Activated naive CD8-positive, alpha-beta T cell treated with anti-CD3 and anti-CD28 coated beads for 36 hours (primary cell): ENCODE measurements at places on chromosomes 2 and 18.

DNA sequence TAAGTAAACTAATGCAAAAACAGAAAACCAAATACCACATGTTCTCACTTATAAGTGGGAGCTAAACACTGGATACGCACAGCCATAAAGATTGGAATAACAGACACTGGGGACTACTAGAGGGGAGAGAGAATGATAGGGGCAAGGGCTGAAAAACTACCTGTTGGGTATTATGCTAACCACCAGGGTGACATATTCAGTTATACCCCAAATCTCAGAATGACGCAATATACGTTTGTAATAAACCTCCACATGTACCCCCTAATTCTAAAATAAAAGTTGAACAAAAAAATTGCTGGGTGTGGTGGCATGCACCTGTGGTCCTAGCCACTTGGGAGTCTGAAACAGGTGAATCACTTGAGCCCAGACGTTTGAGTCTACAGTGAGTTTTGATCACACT lies 157.2 kb downstream of the EXOC6B start:
- H3K27me3 ChIP-seq = no peaks in the 10 kb centered on the region
- H3K4me1 ChIP-seq = no peaks in the 10 kb centered on the region
- no peak overlapping the region for H3K27ac ChIP-seq
- H3K36me3 ChIP-seq = peaks cover 53% of the 10 kb centered on the region

DNA sequence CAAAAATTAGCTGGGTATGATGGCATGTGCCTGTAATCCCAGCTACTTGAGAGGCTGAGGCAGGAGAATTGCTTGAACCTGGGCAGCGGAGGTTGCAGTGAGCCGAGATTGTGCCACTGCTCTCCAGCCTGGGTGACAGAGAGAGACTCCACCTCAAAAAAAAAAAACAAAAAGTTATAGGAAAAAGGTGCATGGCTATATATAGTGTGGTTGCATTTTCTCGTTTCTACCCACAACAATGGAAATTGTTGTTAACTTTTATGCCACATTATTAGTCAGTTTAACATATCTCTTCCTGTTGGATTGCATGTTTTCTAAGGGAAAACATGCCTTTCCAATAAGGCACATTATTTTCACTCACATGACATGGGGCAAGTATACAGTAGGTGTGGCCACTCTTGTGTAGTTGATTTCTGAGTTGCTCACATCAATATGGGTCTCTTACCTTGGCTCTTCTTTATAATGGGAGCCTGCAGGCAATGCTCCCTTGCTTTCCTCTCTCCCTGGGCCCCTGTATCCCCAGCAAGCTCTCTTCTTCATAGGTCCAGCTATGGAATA lies 610.0 kb downstream of the RNF144A start:
- H3K27ac ChIP-seq = peak overlapping the region; percentile 66
- H3K4me1 ChIP-seq = peaks cover 54% of the 10 kb centered on the region
- DNase-seq = no peak
- H3K36me3 ChIP-seq = peaks cover 82% of the 10 kb centered on the region
- H3K27me3 ChIP-seq = no peaks in the 10 kb centered on the region

GRCh38 chr2:101790416-101790815 lies 92.9 kb downstream of the MAP4K4 start:
- H3K36me3 ChIP-seq = peaks cover 19% of the 10 kb centered on the region
- no peak for DNase-seq
- H3K4me3 ChIP-seq = no peak overlapping the region
- no peak overlapping the region for H3K27ac ChIP-seq
- no peaks in the 10 kb centered on the region for H3K27me3 ChIP-seq

DNA sequence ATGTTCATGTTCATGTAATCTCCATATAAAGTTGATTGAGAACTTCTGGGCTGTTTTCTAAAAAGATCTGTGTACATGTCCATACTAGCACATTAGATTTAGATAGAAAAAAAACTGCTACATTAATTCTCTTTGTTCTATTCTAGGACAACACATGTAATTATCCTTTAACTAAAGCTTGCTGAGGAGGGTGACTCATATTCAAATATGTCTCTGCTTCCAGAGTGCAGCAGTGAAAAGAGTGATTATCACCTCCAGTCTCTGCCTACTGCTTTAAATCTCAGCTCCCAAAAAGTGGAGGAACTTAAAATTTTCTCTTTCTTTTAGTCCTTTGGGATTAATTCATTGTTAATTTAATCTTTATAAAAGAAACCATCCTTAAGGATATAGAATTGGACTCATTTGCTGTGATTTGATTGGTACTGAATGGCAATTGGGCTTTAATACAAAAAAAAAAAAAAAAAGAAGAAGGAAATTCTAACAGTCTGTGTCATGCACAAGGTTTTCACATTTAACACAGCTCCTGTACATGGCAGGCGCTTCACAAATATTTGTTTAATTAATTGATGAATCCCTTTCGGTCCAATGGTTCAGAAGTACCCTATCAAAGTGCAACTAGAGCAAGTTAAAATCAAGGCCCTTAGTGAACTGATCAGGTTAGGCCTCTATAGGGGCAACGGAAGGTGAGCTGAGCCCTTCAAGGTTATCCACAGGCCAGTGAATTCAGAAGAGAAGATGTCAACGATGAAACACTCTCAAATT lies 214.0 kb upstream of the KCNJ3 start:
- no peak overlapping the region for H3K4me3 ChIP-seq
- DNase-seq = no peak
- no peaks in the 10 kb centered on the region for H3K27me3 ChIP-seq
- H3K36me3 ChIP-seq = no peaks in the 10 kb centered on the region

GRCh38 chr2:67159929-67160328 lies 237.2 kb upstream of the ETAA1 start:
- H3K36me3 ChIP-seq = no peaks in the 10 kb centered on the region
- DNase-seq = no peak
- H3K4me3 ChIP-seq = no peak overlapping the region
- H3K27me3 ChIP-seq = no peaks in the 10 kb centered on the region

GRCh38 chr2:169397697-169398096 lies 35.4 kb upstream of the LRP2 start:
- H3K27ac ChIP-seq = no peak overlapping the region
- H3K36me3 ChIP-seq = no peaks in the 10 kb centered on the region
- no peak overlapping the region for H3K4me3 ChIP-seq
- peaks cover 21% of the 10 kb centered on the region for H3K27me3 ChIP-seq
- H3K4me1 ChIP-seq = no peaks in the 10 kb centered on the region

DNA sequence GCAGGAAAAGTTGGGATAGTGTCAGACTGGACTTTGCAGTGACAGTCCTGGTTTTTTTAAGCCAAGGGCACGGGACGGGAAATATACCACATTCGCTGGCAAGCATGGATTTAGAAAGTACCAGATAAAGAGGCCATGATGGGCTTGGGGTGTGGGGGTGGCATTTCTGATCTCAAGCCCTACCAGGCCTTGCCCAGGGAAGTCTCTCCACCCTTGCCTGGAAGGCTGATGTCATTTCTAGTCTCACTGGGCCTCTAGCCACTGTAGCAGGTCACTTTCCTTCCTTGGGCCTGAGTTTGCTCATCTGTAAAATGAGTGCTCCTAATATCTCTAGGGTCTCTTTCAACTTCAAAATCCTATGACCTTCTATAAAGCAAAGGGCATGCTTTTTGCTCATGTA lies 1.8 kb downstream of the ZBTB7C start:
- peaks cover 6% of the 10 kb centered on the region for H3K4me1 ChIP-seq
- H3K27ac ChIP-seq = no peak overlapping the region
- H3K36me3 ChIP-seq = no peaks in the 10 kb centered on the region
- no peak overlapping the region for H3K4me3 ChIP-seq
- peaks cover 75% of the 10 kb centered on the region for H3K27me3 ChIP-seq

DNA sequence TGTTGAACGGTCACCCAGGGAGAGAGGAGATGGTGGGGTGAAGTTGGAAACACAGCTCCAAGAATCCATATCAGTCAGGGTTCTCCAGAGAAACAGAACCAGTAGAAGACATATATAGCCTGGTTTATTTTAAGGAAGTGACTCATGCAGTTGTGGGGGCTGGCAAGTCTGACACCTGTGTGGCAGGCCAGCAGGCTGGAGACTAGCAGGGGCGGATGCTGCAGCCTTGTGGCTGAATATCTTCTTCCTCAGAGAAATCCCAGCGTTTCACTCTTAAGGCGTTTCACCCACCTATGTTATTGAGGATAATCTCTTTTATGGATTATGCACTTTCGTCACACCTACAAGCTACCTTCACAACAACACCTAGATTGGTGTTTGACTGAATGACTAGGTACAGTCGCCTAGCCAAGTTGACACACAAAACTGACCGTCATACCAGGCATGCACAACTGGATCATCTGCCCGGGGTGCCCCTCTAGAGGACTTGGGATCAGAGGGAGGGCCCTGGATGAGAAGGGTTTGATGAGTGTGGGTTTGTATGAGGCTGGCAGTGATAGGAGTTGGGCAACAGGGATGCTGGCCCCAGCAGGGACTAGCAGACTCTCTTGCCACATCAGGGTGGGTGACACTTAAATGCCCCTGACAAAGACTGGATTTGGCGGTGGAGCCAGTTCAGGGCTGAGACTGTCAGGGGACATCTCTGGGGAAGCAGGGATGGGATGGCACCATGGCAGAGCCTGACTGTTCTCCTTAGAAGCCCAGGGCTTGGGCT lies 23.4 kb downstream of the MROH2A start:
- DNase-seq = peak; percentile 18
- H3K27me3 ChIP-seq = peaks cover 11% of the 10 kb centered on the region
- H3K36me3 ChIP-seq = no peaks in the 10 kb centered on the region
- no peak overlapping the region for H3K4me3 ChIP-seq
- no peaks in the 10 kb centered on the region for H3K4me1 ChIP-seq
